Mesenteric fat pad (tissue), 1 donor: ENCODE measurements at places on chromosomes 11 and 22. TPM values are rescaled to one million over a fixed set of nuclear protein-coding genes. Genes with fewer than 3 reads are reported as not detected.

GRCh38 chr11:45141171-45141570 is 5.3 kb upstream of the PRDM11 start:
- no peak for DNase-seq

DNA sequence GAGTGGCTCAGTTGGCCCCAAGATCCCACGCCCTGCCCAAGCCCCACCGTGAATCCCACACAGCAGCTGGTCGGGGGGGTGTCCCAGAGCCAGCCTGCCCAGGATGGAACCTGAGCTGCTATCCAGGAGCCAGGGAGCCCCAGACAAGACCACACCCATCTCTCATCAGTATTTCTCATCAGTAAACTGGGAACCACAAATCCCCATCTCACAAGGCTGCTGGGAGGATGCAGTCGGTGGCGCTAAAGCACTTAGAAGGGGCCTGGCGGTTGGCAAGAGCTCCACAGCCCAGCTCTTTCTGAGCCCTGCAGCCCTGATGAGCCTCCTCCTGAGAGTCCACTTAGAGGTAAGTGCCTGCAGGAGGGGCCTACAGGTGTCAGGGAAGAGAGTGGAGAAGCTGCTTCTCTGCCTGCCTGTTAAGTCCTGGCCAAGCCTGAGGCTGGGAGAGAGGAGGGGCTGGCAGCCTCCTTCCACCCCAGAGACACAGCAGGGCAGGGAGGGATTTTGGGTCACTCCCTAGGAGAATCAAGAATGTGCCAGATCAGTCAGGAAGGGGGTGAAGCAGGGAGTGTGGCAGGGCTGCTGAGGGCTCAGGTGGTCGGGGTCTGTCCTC is 6.1 kb downstream of the FADS3 start:
- no peak for DNase-seq

KCNJ11 gene
- 3.5 TPM for total RNA-seq

KBTBD3 gene
- total RNA-seq = 3.1 TPM

DNA sequence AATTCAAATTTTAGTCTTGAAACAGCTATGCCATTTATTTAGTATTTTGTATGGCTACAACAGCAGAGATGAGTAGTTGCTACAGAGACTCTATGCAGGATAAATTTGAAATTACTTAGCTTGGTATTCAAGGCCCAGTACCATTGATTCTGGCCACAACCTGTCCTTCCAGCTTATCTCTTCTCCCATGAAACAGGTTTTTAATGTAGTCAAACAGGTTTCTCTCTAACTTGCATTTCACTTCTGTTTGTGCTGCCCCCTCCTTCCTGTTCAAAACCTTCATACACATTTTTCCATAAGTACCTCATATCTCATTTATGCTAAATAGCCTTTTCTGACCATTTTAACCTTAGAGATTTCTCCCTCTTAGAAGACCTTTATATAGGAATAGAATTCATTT is 3.3 kb downstream of the USP47 start:
- no peak for DNase-seq

- DNase-seq = no peak
Measured at GRCh38 chr11:130403271-130403804, 25.1 kb downstream of the ADAMTS8 start.

- no peak for DNase-seq
Measured at GRCh38 chr22:17110791-17111550, 10.2 kb downstream of the TMEM121B start.

- DNase-seq = no peak
Measured at GRCh38 chr11:36061471-36061870, 117.6 kb downstream of the LDLRAD3 start.

DNA sequence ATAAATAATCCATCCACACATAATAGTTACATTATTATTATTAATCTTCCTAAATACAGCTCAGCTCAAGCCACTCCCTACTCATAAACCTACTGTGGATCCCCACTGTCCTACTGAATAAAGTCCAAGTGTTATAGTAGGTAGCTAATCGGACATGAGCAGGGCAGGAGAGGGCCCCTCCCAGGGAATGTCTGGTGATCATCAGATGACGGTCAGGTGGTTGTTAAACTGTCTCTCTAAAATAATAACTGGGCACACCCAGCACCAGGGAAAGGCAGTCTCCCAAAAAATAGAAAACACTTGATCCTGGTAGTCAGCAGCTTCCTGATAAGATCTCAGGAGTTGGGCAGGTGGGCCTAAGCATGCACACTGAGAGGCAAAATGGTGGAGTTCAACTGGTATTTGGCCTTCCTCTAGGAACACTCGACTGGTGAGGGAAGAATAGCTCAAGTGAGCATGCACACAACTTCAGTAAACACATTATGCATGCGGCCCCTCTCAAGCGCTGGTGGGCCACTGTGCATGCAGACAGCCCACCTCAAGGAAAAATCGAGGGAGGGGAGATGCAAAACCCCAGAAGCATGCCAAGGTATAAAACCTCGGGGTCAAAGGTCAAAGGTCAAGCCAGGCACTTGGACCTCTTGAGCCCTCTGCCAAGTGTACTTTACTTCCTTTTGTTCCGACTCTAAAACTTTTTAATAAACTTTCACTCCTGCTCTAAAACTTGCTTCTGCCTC is 65.0 kb downstream of the LRRC32 start:
- DNase-seq = peak; percentile 72

DNA sequence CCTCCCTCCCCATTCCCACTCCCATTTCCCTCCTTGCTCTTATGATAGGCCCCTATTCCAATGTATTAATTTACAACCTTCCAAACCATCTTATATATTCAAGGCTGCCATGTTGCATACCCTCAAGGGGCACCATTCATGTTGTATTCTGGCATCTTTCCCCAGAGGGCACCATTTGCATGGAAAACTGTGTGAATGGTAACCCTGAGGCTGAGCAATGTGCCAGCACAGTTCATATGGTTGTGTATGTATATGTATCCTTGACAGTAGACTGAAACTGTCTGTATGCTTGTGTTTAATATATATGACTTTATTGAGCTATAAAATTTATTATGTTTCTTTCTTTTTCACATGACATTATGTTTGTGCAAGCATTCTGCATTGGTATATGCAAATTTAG is 7.3 kb downstream of the RASSF10 start:
- DNase-seq = no peak

DNA sequence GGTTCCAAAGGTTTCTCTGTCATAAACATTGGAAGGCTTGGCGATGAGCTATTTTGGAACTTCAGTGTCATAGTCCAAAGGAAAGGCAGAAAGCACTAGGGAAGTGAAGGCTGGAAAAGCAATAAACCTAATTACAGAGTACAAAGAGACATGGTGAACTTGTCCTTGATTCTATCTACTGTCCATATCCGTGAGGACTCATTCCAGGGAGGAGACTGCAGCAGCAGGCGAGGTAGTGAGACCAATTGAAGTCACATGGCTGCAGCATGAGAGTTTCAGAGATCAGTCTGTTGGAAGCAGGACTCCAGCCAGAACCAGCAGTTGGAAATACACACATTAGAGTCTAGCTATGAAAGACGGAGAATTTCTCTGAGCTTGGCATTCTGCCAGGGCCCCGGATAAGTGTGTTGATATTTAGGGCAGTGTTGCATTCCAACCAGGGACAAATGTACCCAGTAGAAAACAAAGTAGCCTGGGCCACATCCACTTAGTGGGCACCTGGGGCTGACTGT is 54.1 kb upstream of the ARHGAP42 start:
- DNase-seq = no peak

MS4A4A gene
- 115 TPM for total RNA-seq

DNA sequence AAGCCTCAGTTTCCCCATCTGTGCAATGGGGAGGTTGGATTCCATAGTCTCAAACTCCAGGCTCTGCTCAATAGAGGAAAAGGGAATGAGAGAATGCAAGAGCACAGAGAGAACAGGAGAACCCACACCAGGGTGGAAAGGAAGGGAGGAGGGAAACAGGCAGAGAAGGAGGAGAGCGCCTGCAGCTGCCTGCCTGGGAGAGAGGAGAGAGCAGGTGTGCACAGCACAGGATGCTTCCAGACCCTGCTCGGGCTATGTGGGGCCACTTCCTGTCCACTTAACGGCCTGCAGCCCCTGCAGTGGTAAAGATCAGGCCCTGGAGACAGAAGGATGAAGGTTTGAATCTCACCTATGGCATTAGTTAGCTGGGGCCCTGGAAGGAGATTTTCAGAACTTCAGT is 12.3 kb downstream of the LRRC32 start:
- DNase-seq = peak; percentile 71
